NCI-H1417 (cell line): ENCODE measurements at places on chromosomes 16 and 17.

- no peak for DNase-seq
Measured at GRCh38 chr17:39213852-39214251, 11.9 kb downstream of the STAC2 start.

- DNase-seq = no peak
Measured at GRCh38 chr17:44417553-44417952, 28.1 kb upstream of the ITGA2B start.

DNA sequence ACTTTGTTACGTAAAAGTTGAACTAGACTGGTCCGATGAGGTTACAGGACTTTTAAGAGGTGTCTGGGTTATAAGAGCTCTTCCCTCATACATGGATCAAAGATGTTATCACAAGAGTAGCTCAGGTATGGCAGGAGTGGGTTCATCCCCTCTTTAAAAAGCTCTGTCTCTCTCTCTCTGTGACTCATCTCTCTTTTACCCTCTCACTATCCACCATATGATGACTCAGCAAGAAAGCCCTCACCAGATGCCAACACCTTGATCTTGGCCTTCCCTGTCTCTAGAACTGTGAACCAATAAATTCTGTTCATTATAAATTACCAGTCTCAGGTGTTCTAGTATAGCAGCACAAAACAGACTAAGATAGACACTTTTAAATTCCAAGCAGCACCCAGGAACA lies 1.9 kb upstream of the CLEC19A start:
- DNase-seq = no peak

DNA sequence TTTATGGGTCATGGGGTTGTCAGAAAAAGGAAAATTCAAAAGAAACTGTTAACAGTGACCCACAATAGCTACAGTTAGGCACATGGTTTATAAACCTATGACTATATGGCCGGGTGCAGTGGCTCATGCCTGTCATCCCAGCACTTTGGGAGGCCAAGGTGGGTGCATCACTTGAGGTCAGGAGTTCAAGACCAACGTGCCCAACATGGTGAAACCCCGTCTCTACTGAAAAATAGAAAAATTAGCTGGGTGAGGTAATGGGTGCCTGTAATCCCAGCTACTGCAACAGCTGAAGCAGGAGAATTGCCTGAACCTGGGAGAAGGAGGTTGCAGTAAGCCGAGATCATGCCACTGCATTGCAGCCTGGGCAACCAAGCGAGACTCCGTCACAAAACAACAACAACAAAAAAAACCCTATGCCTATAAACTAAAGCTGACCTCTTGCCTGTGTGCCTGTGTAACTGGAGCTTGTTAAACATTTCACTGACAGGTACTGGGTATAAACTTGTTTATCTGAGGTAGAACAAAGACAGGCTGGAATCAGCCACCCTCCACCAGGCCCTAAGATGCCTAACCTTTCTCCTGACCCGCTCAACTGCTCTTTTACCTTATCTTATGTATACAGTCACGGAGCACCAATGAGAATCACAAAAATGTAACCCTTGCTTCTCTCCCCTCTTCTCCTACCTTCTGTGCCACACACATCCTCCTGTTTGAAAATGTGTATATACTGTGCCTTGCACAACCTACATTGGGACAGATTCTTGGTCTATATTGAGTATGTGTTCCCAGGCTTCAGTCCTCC lies 62.9 kb upstream of the ATF7IP2 start:
- DNase-seq = no peak

DNA sequence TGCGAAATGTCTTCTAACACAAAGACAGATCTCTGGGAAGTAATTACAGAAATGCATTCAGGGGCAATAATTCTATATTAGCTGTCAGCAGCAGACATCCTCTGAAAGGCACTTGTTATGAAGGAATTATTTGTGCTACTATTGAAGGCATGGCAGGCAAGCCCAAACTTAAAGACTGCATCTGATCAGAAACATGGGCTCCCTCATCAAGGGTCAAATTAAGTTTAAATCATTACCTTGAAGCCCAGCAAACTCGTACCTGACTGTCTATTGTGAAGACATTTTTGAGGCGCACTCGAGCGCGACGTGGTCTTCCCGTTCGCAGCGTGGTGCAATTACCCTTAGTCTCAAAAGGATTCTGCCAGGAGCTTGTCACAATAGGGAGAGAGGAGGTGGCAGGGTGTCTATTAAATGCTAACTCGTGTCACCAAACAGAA lies 110.6 kb downstream of the ZNF423 start:
- peak; percentile 20 for DNase-seq

DNA sequence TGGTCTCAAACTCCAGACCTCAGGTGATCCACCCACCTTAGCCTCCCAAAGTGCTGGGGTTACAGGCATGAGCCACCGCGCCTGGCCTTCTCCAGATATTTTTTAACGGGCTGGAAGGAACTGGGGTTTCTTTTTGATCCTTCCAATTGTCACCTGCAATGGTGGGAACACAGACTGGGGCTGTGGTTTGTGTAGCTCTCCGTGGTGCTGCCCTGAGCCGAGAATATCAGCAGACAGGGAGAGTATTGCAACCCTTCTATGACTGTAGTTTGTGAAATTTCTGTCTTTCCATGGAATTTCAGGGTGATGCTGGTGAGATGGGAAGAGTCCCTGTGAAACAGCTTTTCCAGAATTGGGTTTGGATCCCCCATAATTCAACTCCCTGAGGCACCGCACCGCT lies 263.5 kb downstream of the ENGASE start:
- DNase-seq = no peak

DNA sequence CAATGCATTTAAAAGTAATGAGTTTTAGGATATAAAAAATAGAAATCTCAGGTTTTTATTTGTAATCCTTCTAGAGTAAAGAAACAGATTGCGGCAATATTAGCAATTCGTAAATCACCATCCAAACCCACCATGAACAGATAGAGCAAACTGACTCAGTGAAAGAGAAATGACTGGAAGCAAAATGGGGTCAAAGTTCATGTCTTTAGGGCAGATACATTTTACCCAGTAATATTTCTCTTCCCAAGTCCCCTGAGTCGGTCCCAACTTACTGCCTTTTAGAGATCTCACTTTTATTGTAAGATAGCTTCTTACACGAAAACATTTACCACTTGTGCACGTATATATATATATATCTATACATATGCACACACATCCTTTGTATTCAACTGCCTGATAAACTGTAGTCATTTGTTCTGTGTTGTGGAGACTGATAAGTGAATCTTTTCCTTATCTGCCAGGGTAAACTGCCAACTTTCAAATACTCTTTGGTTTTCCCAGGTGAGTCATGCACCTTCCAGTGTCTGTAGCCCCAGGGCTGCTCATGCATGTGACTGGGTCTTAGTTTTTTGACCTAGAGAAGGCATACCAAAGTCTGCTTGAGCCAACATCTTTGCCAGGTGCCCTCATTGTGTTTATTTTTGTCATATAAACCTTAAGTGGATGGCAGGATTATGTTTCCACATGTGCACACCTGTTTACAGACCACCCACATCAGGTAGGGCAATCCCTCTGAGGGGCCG lies 7.8 kb upstream of the IRF8 start:
- DNase-seq = peak; percentile 25

DNA sequence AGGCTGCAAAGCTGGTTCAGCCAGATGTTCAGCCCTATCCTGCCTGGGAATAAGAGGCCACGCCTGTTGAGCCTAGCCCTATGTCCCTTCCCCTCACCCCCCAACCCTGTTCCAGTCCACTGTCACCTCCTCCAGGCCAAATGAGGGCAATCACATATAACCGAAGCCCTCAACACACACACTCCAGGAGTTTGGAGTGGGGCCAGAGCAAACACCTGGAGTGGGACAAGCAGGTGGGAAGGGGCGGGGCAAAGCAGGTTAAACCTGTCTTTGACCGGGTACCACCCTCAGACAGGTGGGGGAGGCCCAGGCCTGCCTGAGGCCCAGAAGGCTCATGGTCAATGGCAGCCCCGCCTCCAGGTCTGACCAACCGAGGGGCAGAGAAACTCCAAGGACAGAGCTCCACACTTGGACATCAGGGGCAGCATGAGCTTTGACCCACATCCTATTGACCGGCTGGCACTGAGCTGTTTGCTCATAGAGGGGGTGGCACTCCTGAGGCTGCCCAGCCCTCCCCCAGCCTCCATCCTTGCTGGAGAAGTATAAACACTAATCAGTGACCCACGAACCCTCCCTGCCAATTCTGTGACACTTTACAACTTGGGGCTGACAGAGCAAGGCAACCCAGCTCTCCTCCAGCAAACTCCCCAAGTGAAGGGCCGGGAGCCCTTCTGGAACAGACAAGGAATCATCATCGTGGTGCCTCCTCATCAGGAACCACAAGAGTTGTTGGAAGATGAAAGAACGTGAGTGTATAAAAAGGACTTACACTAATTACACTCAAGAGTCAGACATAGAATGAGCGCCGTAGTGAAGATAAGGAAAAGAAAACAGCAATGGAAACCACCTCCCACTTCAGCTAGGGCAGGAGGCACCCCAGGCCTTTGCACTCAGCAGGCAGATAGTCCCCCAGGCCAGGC lies 1.5 kb downstream of the ESRP2 start:
- DNase-seq = peak; percentile 89

DNA sequence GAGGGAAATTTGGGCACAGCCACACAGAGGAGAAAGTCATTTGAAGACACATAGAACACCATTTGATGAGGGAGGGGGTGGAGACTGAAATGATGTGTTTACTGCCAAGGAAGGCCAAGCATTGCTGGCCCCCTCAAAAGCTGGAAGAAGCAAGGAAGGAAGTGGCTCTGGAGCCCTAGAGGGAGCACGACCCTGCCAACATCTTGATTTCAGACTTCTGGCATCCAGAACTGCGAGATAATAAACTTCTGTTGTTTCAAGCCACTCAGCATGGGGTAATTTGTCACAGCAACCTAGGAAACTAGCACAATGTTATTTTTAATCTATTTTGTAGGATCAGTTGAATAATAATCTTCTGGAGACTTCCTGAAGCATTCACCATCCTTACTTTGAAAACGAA lies 314.8 kb upstream of the GOT2 start:
- DNase-seq = no peak

DNA sequence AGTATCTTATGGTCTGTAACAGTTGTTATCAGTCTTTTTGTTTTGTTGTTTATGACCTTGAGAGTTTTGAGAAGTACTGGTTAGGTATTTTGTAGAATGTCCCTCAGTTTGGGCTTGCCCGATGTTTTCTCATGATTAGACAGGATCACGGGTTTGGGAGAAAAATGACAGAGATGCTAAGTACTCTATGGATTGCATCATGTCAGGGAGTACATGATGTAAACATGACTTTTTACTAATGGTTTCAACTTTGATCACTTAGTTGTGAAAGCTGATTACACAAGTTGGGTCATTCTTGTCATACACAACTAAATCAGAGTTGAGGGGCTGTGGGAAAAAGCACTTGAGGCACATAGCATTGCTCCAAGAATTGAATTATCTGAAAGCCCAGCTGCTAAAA lies 94.7 kb upstream of the SIAH1 start:
- DNase-seq = no peak

GRCh38 chr17:80652756-80653330 lies 108.2 kb downstream of the RPTOR start:
- no peak for DNase-seq

GRCh38 chr17:69523244-69523861 lies 108.9 kb downstream of the MAP2K6 start:
- DNase-seq = peak; percentile 5

GRCh38 chr17:39073916-39074315 lies 77.5 kb downstream of the PLXDC1 start:
- no peak for DNase-seq

DNA sequence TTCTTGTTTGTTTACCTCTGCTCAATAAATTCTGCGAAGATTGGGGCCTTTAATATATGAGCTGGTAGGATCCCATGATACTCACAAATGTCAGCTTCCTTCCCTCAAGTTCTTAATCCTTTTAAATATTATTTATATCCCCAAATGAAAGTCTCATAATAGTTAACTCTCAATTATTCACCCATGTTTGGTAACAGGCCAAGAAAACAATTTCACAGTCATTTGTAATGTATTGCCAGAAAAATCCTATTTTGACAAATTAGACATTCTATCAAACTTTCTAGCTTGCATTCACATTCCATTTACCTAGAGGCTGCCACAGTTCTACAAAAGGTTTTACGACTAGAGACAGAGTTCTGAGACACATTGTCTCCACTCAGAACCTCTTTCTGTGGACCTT lies 441.2 kb downstream of the UTP18 start:
- DNase-seq = no peak
